Left renal cortex interstitium (tissue), 4 donors: ENCODE measurements at places on chromosomes 3 and 15. TPM values are rescaled to one million over a fixed set of nuclear protein-coding genes. Genes with fewer than 3 reads are reported as not detected.

GRCh38 chr3:104323226-104323625, 1043.5 kb upstream of the ALCAM start:
- no peak for DNase-seq

DNA sequence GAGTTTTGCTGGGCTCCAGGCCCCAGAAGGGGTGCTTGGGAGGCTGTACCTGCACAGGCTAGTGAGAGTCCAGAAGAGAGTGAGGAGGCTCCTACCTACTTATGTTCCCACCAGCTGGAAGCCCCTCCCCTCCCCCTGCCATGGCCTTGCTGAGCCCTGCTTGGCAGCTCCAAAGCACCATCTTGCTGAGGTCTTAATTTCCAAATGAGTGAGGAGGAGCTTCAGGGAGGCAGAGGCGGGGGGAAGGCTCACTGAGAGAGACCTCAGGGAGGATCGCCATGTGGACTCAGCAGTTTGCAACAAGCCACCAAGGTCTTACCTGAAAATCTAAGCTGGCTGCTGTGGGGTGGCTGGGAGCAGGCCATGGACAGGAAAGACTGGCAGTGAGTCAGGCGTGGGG, 8.7 kb upstream of the CACNA2D2 start:
- no peak for DNase-seq

DNA sequence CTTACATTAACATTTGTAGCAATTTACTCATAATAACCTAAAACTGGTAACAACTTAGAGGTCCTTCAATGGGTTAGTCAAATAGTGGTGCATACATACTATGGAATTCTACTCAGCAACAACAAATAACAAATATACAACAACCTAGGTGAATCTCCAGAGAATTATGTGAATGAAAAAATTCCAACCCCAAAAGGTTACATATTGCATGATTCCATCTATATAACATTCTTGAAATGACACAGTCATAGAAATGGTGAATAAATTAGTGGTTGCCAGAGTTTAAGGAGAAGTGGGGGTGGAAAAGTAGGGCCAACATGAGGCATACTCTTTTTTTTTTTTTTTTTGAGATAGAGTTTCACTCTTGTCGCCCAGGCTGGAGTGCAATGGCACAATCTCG, 12.7 kb upstream of the SNTN start:
- no peak for DNase-seq

DNA sequence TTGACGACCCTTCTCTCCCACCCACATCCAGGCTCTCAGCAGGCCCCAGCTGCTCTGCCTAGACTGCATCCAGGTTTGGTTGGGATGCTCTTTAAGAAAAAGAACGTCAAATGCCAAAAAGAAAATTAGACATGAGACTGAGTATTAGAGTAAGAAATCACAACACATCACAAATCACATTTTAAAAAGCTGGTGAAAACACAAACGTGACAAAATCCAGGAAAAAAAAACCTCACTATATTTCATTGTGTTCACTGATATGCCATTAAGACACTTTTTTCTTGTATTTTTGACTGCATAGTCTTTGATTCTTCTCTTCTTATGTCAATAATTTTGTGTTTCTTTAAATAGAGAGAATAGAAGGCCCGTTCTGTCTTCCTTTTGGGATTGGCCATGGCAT, 243.7 kb downstream of the TLE3 start:
- DNase-seq = no peak

ABI3BP gene
- 16.4 TPM for polyA plus RNA-seq

SKOR1 gene
- polyA plus RNA-seq = 0.49 TPM

KCNMB2 gene
- 22.5 TPM for polyA plus RNA-seq

FGF7 gene
- polyA plus RNA-seq = 27.5 TPM

ADAM10 gene
- 229 TPM for polyA plus RNA-seq
